ENCODE measurements at places on chromosomes 5 and 9.

DNA sequence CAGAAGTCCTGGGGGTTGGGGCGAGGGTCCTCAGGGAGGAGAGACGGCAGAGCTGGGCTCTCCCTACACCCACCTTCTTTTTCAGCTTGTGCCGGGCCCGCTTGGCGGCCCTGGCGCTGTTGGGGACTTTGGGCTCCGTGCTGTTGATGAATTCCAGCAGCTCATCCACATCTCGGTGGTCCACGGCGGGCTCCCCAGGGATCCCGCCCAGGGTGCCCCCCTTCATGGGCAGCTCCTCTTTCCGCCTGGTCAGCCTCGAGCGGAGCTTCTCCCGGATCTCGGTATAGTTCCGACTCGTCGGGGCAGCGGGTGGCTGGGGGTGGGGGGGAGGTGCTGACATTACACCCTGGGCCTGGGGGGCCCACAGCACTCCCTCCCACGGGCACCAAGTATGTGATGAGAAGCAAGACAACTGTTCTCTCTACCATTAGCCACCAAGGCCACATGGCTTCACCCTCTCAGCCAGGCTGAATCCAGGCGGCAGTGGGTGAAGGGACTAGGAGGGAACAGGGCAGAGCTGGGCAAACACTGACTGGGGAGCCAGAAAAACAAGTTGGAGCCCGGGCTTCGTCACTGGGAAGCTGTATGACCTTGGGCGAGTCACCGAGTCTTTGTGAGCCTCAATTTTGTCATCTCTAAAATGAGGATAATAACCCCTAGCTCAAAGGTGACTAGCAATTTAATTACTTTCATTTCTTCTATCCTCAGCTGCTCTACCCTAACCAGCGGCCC, 14.6 kb upstream of the DDX41 start:
- no peak for DNase-seq

DNA sequence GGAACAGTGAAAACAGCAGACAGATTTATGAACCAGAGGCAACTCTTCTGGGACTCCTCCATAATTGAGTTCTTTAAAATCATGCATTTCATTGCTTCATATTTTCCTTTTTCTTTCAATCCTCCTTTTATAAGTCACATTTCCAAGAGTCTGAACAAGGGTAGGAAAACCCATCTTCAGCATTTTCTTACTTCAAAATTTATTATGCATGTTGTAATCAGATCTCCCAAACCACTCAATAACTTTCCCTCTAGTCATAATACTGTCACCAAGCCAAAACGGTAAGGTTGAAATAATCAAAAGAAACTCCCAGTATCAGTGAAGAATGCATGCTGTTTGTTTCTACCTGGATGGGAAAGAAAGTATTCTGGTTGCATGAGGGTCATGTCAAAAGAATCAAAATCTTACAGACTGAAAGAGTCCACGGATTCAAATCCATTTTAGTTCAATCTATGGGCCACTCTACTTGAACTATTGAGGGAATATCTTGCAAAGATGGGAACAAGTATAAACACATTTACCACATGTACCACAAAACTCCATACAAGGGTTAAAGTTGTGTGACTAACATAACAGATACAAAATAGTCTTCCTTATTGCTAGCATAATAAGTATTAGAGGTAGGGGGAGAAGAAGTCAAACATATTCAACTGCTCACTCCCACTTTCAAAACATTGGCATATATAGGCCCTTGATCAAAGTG, 797.3 kb downstream of the MAT2B start:
- DNase-seq, result no peak

DNA sequence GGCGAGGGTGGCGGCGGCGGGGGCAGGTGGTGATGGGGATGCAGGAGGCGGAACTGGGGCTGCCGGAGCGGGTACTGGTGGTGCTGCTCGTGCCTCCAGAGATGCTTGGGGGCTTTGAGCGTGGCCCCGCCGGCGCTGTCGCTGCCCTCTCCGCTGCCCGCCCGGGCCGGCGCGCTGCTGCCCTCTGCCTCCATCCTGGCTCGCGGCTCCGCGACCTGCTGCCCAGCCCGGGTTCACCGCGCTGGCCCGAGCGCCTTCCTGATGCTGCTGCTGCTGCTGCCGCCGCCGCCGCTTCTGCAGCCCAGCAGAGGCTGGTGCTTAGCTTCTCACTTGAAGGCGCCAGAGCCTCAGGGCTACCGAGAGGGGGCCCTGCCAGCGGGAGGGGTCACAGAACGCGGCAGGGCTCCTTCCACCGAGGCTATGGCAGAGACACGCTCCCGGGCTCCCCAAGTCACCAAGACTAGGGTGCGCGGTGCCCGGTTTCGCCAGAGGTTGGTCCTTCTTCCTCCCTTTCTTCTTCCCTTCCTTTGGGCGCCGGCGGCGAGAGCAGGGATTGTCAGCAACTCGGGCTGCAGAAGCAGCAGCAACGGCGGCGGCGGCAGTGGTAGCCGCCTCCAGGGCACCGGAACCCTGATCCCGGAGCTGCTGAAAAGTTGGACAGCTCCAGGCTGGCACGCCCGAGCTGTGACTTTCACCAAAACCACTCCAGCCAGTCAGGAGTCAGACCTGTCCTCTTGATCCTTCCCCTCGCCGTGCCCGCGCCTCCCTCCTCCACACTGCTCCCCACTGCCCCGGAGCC, at the start of gene PDE4D:
Gene PDE4D, minus strand, starts transcription at position 298 of the 799 bp plus-strand sequence.
- no peak for DNase-seq

DNA sequence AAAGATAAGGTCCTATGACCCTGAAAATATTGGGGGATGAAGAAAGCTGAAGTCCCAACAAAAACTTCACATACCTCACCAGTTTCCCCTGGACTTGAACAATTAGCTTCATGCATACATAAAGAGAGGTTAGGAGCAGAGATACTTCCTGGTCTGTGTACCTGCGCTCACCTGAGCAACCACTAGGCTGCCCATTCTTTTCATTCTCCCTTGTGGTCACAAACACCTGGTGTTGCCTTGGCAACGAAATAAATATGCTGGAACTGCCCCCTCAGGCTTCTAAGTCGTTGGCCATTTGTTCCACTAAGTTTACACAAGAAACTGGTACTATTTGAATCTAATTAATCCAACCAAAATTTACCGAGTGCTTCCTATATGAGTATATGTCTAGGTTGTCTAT, 18.1 kb downstream of the OTP start:
- no peak for DNase-seq

GRCh38 chr5:147436596-147436995, 73.3 kb downstream of the DPYSL3 start:
- DNase-seq, result no peak

GRCh38 chr5:84535281-84535680, 150.6 kb upstream of the EDIL3 start:
- no peak for DNase-seq

GRCh38 chr5:54673523-54674225, 156.1 kb downstream of the SNX18 start:
- no peak for DNase-seq

DNA sequence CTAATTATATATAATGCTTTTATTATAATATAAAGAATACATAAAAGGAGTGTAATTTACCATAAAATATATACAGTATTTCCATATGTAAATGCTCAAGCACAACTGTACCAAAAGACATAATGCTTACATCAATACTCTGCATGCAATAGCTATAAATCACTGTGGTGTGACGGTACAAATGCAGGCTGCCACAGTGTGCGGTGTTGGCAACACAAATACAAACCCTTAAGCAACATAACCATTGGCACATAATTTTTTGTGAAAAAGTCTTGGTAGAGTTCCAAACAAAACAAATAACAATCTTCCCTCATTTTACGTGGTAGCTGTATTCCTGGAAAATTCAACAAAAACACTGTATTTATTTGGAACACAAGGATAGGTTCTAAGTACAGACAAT, 1.9 kb upstream of the SHISAL2B start:
- no peak for DNase-seq

DNA sequence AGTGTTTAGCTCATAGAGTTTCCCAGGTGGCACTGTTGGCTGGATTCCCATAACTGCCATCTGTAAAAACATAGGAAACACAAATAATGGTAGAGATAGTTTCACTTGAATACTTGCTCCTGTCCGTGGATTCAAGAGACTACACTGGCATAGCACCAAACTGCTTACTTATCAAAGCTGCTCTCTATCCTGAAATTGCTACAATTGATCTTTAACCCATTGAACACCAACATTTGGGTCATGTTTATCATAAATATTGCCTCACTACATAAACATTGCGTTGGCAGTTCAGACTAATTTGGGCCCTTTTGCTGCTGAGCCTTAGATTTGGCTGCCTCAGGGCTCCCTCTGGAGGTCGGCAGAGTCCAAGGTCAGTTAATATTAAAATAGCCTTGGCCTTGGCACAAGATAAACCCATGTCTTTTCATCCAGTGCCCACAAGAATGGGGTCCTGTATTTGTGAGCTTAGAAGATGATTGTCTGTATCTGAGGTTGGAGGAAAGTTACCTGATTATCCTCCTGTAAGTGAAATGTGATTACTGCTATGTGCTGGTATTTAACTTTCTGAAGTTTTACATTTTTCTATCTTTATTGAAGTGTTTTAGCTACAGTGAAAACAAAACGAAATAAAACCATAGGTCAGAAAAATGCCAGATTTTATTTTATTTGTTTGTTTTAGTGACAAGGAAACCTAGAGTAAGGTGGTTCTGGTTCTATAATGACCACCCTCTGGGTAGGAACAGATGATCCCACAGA, 4.0 kb upstream of the RANBP3L start:
- DNase-seq, result no peak

- no peak for DNase-seq
Observed at GRCh38 chr9:89362647-89363310, 44.5 kb downstream of the SECISBP2 start.

- DNase-seq, result no peak
Observed at GRCh38 chr9:83986195-83986594, 5.6 kb downstream of the RMI1 start.

GRCh38 chr9:136761545-136761981, 2.8 kb downstream of the LCN15 start:
- no peak for DNase-seq

GRCh38 chr5:10644192-10644591, 80.3 kb downstream of the ANKRD33B start:
- DNase-seq, result no peak

DNA sequence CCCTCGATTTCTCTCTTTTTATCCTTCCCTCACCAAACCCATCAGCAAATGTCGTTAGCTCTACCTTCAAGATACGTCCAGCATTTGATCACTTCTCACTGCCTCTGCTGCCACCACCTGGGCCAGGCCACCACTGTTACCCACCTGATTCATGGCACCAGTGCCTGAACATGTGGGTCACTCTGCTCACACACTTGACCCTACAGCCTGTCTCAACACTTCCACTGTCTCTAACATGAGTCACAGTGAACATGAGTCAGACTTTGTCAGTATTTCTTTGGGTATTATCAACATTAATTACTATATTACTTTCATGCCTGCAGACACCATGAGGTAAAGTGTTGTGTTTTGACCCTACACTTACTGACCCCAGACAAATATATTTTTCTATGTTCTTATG, 19.6 kb downstream of the SLC24A2 start:
- no peak for DNase-seq

GRCh38 chr9:124854161-124854560, 901 bp downstream of the WDR38 start:
- no peak for DNase-seq

- no peak for DNase-seq
Observed at GRCh38 chr9:124786881-124787573, 10.1 kb downstream of the OLFML2A start.

DNA sequence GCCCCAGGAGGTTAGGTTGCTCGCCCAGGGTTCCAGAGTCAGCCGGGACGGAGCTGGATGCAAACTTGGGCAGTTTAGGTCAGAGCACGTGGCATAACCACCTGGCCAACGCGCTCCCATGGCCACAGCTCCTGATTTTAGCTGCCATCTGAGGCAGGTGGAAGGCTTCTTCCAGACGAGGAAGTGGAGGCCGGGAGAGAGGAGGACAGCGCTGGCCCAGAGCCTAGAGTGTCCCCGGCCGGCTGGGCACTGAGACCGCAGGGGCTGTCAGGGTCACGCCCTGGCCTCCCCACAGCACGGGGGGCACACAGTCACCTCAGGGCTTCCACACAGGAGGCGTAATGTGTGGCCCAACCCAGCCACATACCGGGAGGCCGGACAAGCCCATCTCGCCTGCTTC, 16.1 kb upstream of the PHYKPL start:
- no peak for DNase-seq

DNA sequence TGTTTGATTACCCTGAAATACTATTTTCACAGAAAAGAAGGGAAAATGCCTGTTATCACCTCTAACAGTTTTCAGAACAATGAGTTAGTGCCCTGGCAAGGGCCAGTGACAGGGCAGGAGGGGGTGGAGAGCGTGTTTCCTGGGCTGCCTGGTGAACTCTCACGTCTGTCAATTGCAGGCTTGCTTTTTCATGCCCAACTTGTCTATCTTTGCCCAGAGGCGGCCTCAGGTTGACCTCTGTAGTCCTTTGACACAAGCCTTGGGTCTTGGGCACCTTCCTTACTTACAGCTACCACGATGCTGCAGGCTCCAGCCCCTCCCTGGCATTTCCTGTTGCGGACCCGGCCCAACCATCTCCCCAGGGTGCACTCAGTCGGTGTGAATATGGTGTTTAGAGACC, 2.2 kb upstream of the CEL start:
- DNase-seq, result no peak

DNA sequence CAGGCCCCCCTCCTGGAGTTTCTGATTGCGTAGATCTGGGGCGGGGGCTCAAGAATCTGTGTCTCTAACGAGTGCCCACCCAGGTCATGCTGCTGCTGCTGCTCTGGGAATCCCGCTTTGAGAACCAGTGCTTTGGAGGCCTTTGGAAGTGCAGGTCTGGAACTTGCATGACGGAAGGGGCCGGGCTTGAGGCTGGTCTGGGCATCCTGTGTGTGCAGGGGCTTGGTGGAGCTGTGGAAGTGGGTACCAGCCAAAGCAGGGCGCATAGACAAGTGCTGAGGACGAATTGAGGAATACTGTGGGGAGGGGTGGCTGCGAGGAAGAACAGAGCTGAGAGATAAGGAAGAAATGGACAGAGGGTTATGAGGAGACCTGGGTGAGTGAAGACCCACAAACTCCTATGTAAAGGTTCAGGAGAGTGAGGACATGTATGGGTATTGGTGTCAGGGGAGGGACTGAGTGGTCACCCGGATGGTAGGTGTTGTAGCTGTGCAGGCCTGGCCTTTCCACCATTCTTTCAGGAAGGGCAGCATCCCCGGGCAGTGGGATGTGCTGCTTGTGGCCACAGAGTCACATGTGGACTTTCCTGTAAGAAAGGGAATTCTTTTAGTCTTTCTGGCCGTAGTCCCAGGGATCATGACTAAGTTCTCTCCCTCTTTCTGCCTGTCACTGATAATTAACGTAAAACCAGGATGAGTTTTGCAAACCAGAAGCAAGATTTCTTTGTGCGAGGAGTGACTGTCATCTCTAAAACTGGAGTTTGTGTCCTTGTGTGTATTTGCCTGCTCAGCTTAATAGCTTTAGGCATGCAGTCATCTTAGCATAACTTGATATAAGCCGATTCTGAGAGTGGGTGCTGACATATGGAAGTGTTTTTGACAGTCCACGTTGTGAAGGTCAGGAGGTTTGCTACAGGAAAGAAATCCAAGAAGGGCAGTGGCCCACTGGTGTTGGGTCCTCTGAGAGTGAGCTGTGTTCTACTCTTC, 43.3 kb upstream of the TJP2 start:
- DNase-seq, result no peak

DNA sequence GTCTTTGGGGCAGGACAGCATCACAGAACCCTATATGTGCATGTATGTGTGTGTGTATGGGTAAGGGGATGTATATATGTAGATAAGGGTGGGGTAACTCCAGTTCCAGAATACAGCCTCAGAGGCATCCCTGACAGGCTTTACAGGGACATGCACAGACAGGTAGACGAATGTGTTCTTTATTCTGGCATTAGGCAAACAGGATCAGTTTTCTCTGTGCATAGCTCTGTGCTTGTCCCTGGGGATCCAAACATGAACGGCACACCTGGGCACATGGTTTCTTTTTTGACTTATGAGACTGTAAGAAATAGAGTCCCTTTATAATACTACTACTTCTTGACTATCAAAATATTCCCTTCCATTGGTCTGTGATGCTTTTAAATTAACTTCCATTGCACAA, 120.6 kb downstream of the TRIO start:
- no peak for DNase-seq
